ENCODE measurements at places on chromosomes 11 and 22. TPM values are rescaled to one million over a fixed set of nuclear protein-coding genes. Genes with fewer than 3 reads are reported as not detected.

The NLRP14 gene
- total RNA-seq: not detected

The ADORA2A gene
- 1.4 TPM for total RNA-seq

The TSGA10IP gene
- not detected for total RNA-seq

The SPTBN2 gene
- total RNA-seq: 11.2 TPM

The OR8K3 gene
- not detected for total RNA-seq

The LARGE1 gene
- 4.4 TPM for total RNA-seq

The MS4A6A gene
- not detected for total RNA-seq

The RIC3 gene
- 2.5 TPM for total RNA-seq

The OR8G1 gene
- total RNA-seq: not detected

The HOATZ gene
- not detected for total RNA-seq

The SLC6A5 gene
- not detected for total RNA-seq

The EP300 gene
- total RNA-seq: 21.0 TPM

The NAP1L4 gene
- total RNA-seq: 130 TPM

The FBLN1 gene
- 45.2 TPM for total RNA-seq

The OTOG gene
- not detected for total RNA-seq

The DENND5A gene
- 43.1 TPM for total RNA-seq

The RTN4RL2 gene
- total RNA-seq: 129 TPM

The HBB gene
- total RNA-seq: not detected

The WBP2NL gene
- total RNA-seq: not detected

The DUSP8 gene
- 1.7 TPM for total RNA-seq

The BAD gene
- 92.9 TPM for total RNA-seq

The LRRC32 gene
- total RNA-seq: 0.46 TPM

The RAB38 gene
- total RNA-seq: 1.2 TPM

The SORL1 gene
- 1.6 TPM for total RNA-seq

The OR56A5 gene
- not detected for total RNA-seq

The CATSPER1 gene
- 2.0 TPM for total RNA-seq

The PARVG gene
- not detected for total RNA-seq

The GAB4 gene
- not detected for total RNA-seq

The OR4C16 gene
- not detected for total RNA-seq

The NR1H3 gene
- 17.8 TPM for total RNA-seq

The TUB gene
- 5.2 TPM for total RNA-seq

The CRYBB2 gene
- total RNA-seq: not detected

The BACE1-AS gene
- total RNA-seq: 2.1 TPM

The APOBEC3G gene
- not detected for total RNA-seq

The DDX25 gene
- total RNA-seq: not detected

The CFAP300 gene
- total RNA-seq: 5.6 TPM

The SLC25A17 gene
- total RNA-seq: 23.1 TPM

The CD3D gene
- total RNA-seq: not detected

The YIF1A gene
- 88.2 TPM for total RNA-seq

The FAM168A gene
- total RNA-seq: 15.3 TPM

The ART5 gene
- 0.31 TPM for total RNA-seq

The MYO7A gene
- 1.1 TPM for total RNA-seq

The AQP11 gene
- 2.6 TPM for total RNA-seq

The APOL6 gene
- total RNA-seq: 3.0 TPM

The DRD2 gene
- total RNA-seq: not detected

The JAML gene
- not detected for total RNA-seq

The PGM2L1 gene
- total RNA-seq: 14.4 TPM

The JHY gene
- total RNA-seq: 3.5 TPM

The TSSK2 gene
- not detected for total RNA-seq

The KRTAP5-1 gene
- not detected for total RNA-seq
